ENCODE measurements at places on chromosomes 4 and X.

DNA sequence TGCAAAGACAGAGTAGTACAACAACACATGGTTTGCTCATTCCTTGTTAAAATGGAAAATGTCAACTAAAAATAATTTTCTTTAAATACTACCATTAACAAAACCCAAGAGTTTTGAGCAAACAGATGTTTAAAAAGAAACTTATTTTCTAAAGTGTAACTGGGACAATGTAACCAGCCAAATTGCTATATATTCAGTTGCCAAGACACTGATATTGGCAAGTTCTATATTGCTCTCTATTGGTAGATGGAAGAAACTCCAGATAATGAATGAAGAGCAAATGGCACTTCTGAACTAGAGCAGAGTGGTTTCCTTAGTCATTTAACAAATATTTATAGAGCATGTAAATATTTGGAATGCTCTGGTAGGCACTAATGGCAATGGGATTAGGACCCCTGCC lies 966.2 kb downstream of the RPA4 start:
- no peaks in the 10 kb centered on the region for H3K4me1 ChIP-seq
- no peaks in the 10 kb centered on the region for H3K27me3 ChIP-seq
- no peaks in the 10 kb centered on the region for H3K36me3 ChIP-seq
- no peak overlapping the region for H3K27ac ChIP-seq
- no peak overlapping the region for H3K4me3 ChIP-seq

- peaks cover 78% of the 10 kb centered on the region for H3K4me1 ChIP-seq
- H3K36me3 ChIP-seq: no peaks in the 10 kb centered on the region
- no peaks in the 10 kb centered on the region for H3K27me3 ChIP-seq
- peak overlapping the region; percentile 100 for H3K27ac ChIP-seq
- peak overlapping the region; percentile 91 for H3K4me3 ChIP-seq
- peak; percentile 40 for DNase-seq
These were observed 45.2 kb upstream of the CLCN4 start for GRCh38 chrX:10111364-10112148.

GRCh38 chr4:165874072-165874790 lies 1.2 kb downstream of the TLL1 start:
- H3K27me3 ChIP-seq: peaks cover 34% of the 10 kb centered on the region
- H3K4me3 ChIP-seq: no peak overlapping the region
- H3K36me3 ChIP-seq: no peaks in the 10 kb centered on the region

DNA sequence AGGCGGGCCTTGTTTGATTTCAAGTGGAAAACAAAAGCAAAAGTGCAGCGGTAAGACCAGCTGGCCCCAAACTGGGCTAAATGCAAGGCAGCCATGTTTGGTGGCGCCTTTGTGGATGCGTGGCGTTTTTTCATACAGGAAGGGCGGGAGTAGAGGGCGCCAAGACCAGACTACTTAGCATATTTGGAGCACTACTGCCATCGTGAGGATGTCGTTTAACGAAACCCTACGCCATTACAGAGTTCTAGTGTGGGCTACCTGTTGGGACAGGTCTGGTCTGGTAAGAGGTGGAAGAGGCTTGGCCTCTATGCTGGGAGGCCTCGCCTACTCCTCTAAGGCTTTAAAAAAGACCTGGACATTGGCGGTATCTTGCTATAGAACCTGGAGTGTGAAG lies 230.7 kb upstream of the STK26 start:
- no peak overlapping the region for H3K27ac ChIP-seq
- H3K4me3 ChIP-seq: peak overlapping the region; percentile 96
- H3K36me3 ChIP-seq: no peaks in the 10 kb centered on the region
- H3K27me3 ChIP-seq: no peaks in the 10 kb centered on the region
- DNase-seq: no peak

DNA sequence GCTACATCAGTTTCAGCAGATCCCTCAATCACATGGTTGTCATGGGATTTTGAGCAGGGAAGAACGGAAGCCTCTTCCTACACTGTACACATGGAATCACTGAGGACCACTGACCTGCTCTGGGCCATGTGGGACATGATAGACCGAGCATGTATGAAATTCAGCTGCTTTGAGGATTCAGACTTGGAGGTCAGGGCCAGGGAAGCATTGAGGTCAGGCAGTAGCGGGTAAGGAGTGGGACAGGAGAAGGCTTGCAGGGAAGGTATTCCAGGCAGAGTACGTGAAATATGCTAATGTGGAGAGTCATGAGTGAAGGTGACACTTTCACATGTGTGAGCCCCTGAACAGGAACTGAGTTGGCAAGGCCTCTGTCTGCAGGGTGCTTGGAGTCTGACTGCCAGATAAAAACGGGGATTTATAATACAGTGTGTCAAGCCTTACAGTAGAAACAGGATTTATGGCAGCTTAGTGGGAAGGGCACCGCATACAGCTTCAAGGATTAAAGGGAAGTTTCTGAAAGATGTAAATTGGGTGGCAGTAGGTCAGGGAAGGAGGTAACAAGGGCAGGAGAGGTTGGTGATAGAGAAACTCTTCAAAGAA lies 111.7 kb downstream of the STK32B start:
- peak overlapping the region; percentile 63 for H3K27ac ChIP-seq
- DNase-seq: no peak
- no peaks in the 10 kb centered on the region for H3K4me1 ChIP-seq
- no peak overlapping the region for H3K4me3 ChIP-seq

- H3K27ac ChIP-seq: no peak overlapping the region
- DNase-seq: no peak
- no peaks in the 10 kb centered on the region for H3K4me1 ChIP-seq
- H3K27me3 ChIP-seq: no peaks in the 10 kb centered on the region
- no peaks in the 10 kb centered on the region for H3K36me3 ChIP-seq
These were observed 756.3 kb upstream of the ATOH1 start for GRCh38 chr4:93072292-93072691.

GRCh38 chr4:123856689-123857545 lies 460.3 kb downstream of the SPRY1 start:
- no peak overlapping the region for H3K27ac ChIP-seq
- H3K4me3 ChIP-seq: no peak overlapping the region
- no peaks in the 10 kb centered on the region for H3K36me3 ChIP-seq
- no peak for DNase-seq
- H3K4me1 ChIP-seq: no peaks in the 10 kb centered on the region
- H3K27me3 ChIP-seq: no peaks in the 10 kb centered on the region

DNA sequence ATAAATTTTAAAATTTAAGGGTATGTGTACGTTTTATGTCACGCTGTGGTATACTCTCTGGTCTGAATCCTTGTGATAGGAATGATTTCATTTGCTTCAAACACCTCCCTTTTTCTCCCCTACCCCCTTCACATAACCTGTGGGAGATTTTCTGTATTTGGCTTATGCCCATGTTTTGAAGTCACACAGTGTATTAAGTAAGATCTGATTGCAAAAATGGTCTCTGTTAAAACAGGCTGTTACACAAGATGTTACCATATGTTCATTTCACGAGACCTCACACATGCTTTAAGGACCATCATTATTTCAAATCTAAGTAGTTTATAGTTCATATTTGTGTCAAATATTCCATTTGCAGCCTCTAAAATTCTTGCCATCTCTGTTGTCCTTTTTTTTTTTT lies 63.5 kb downstream of the TMEM131L start:
- peak overlapping the region; percentile 78 for H3K4me3 ChIP-seq
- H3K27me3 ChIP-seq: no peaks in the 10 kb centered on the region
- DNase-seq: no peak
- H3K27ac ChIP-seq: peak overlapping the region; percentile 95
- H3K36me3 ChIP-seq: no peaks in the 10 kb centered on the region

DNA sequence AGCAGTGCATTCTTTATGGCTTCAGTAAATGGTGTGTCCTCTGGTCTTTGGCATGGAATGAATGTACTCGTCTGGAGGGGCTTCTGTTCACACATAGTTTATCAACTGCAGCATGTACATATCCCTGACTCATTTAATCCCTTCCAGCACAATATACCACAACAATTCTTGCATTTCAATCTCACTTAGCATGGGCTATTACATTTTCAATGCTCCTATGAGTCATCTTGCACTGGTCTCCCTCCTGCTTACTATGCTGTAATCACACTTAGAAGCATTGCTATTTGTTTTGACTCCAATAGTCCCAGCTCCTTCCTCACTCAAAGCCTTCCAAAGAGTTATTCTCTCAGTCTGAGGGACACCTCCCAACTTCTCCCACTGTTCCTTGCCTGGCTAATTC lies 180.9 kb upstream of the NUDT10 start:
- H3K27me3 ChIP-seq: no peaks in the 10 kb centered on the region
- H3K36me3 ChIP-seq: no peaks in the 10 kb centered on the region
- no peak for DNase-seq
- no peaks in the 10 kb centered on the region for H3K4me1 ChIP-seq

DNA sequence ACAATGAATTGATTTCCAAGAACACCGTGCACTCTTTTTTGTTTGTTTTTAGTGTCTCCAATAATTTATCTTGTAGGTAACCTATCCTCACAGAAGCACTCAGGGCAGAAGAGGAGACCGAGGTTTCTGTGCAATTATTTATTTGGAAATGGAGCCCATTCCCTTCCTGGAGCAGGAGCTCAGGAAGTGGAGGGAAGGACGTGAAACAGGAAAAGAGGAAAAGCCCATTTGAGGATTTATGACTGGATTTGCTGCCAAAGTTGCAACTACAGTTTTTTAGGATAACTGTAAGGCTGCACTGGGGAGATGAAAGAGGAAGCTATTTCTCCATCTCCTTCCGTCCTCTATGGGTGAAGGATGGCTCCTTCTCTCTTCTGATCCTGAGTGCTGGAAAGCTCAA lies 31.7 kb upstream of the MXRA5 start:
- H3K4me3 ChIP-seq: no peak overlapping the region
- H3K36me3 ChIP-seq: no peaks in the 10 kb centered on the region
- no peaks in the 10 kb centered on the region for H3K27me3 ChIP-seq
- no peak overlapping the region for H3K27ac ChIP-seq
- no peak for DNase-seq
- H3K4me1 ChIP-seq: no peaks in the 10 kb centered on the region

- H3K27me3 ChIP-seq: no peaks in the 10 kb centered on the region
- H3K4me1 ChIP-seq: no peaks in the 10 kb centered on the region
- H3K27ac ChIP-seq: no peak overlapping the region
- no peak overlapping the region for H3K4me3 ChIP-seq
- DNase-seq: no peak
These were observed 39.2 kb upstream of the MSANTD1 start for GRCh38 chr4:3209551-3210325.

DNA sequence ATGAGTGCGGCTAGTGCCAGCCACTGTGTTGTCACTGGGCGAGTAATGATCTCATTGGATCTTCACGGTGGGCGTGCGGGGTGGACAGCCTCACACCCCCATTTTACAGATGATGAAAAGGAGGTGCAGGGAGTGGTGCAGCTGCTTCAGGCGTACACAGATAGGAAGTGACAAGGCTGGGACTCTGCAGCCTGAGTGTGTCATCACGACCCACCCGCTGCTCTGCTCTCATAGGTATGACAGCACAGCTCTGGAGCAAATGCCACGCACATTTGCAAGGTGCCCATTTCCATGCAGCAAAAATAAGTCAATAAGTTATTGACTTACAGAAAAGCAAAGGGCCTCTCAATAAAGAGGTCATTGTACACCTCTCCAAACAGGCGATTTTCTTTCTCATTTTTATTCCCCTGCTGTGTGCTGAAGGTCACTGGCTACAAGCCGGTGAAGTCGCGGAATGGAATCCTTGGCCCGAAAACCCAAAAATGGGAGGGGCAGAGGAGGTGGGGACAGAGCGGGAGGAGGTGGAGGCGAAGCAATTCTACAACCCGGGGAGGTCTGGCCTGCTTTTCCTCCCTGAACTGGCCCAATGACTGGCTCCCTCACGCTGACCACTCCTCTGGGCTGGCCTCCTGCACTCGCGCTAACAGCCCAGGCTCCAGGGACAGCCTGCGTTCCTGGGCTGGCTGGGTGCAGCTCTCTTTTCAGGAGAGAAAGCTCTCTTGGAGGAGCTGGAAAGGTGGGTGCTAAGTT lies at the start of gene SOD3:
SOD3 (plus strand) TSS at position 658 of the 750 bp plus-strand sequence. CDS start 3,949 bp downstream, outside the sequence.
- H3K27me3 ChIP-seq: peaks cover 33% of the 10 kb centered on the region
- no peak within 1 kb of the TSS for H3K4me3 ChIP-seq
- no peaks in the 10 kb centered on the region for H3K36me3 ChIP-seq
- no peak for DNase-seq
- peaks cover 2% of the 10 kb centered on the region for H3K4me1 ChIP-seq

DNA sequence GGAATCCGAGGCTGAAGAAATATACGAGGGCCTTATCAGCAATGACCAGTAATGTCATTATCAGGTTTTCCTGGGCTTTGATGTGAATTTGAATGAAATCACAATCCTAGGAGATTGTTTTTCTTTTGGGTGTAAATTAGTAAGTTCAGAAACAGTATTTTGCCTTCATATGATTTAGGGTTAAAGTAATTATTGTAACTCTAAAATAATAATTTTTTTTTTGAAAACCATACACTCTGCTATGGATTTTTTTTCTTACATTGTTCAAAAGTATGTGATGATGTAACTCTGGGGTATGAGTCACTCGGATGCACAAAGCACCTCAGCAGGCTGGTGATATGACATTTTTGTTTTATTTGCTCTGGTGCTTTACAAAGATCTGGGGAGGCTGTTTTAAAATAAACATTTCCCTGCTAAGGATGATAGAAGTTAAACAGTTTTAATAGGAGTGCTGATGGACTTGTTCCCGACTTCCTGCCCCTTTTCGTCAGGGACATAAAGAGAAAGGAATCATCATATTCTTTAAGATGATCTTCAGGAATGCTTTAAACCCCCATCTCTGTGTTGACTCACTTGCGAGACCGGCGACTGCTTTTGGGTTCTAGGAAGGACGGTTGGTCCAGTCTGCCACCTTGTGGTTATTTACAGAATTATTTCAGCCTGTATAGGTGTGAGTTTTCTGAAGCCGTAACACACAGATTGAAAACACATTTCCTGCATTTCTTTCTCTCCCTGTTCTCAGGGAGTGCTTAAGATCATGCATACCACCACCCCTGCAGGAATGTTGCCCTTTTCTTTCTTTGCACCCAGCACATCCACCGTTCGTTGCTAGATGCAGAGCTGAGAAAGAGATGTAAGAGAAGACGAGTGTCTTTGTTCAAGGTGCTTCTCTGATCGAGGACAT lies 72.5 kb downstream of the RAPGEF2 start:
- H3K27me3 ChIP-seq: peaks cover 7% of the 10 kb centered on the region
- H3K4me3 ChIP-seq: no peak overlapping the region
- H3K4me1 ChIP-seq: peaks cover 54% of the 10 kb centered on the region

DNA sequence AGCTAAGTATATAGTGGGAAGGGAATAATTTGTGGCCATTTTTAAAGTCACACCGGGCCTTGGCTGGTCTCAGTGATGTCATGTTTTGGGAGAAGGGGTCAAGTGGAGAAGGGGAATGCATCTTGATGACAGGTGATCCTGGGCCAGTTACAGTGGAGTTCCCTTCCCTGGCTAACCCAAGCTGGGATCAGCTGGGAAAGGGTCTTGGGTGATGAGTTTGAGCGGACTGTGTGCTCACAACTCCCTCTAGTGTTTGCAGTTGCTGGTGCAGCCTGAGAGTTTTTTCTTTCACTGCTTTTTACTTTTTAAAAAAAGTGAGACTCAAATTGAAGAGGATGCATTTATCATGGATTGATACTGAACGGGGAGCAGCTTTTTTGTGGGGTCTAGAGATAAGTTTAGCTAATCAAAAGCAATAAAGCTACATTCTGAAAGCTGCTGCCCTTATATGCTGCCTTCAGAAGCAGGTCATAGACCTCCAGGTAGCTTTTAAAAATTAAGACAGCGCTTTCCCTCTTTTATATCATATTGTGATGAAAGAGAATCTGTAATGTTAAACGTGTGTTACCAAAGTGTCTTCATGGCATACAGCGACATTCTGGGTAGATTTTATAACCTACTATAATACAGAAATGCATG lies 164.7 kb downstream of the DCLK2 start:
- H3K4me3 ChIP-seq: no peak overlapping the region
- H3K27ac ChIP-seq: no peak overlapping the region
- no peaks in the 10 kb centered on the region for H3K4me1 ChIP-seq
- DNase-seq: no peak
- H3K27me3 ChIP-seq: peaks cover 10% of the 10 kb centered on the region
